ENCODE measurements at places on chromosomes 7 and 10. TPM values are rescaled to one million over a fixed set of nuclear protein-coding genes. Genes with fewer than 3 reads are reported as not detected.

Gene CTAGE15
- total RNA-seq, result 1.8 TPM

Gene MEOX2
- 19.1 TPM for total RNA-seq

Gene VPS41
- 127 TPM for total RNA-seq

Gene BTBD16
- 0.16 TPM for total RNA-seq

Gene ZCWPW1
- total RNA-seq, result 2.9 TPM
